Islet precursor cell (in vitro differentiated cells): ENCODE measurements at places on chromosomes 3 and 15.

- no peak for DNase-seq
These were observed 135.9 kb upstream of the TGFBR2 start for GRCh38 chr3:30470496-30470895.

- DNase-seq = no peak
These were observed 19.5 kb downstream of the RAF1 start for GRCh38 chr3:12644331-12644937.

DNA sequence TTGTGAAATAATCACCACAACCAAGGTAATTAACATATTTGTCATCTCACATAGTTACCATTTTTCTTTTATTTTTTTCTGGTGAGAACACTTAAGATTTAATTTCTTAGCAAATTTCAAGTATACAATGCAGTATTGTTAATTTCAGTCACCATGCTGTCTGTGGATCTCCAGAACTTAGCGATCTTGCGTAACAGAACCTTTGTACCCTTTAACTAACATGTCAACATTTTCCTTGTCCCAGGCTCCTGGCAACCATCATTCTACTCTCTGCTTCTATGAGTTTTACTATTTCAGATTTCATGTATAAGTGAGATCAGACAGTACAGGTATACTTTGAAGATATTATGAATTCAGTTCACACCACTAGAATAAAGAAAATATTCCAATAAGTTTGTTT is 154.4 kb downstream of the KCNAB1 start:
- DNase-seq = no peak

- no peak for DNase-seq
These were observed 394.1 kb downstream of the TUSC7 start for GRCh38 chr3:117103675-117104074.

GRCh38 chr15:99435877-99436541 is 129.8 kb upstream of the MEF2A start:
- peak; percentile 26 for DNase-seq

GRCh38 chr3:57939775-57940174 is 68.4 kb upstream of the FLNB start:
- no peak for DNase-seq

- DNase-seq = no peak
These were observed 8.9 kb downstream of the PRKCD start for GRCh38 chr3:53169832-53170324.

GRCh38 chr3:57743496-57743895 is 12.6 kb upstream of the SLMAP start:
- DNase-seq = no peak
